T-helper 17 cell (primary cell): ENCODE measurements at places on chromosomes 2 and 18.

GRCh38 chr2:235433860-235434259 is 60.0 kb upstream of the AGAP1 start:
- DNase-seq, result no peak

GRCh38 chr2:158903711-158904405 is 64.6 kb upstream of the TANC1 start:
- DNase-seq, result no peak

- no peak for DNase-seq
These were observed 83.0 kb downstream of the CMPK2 start for GRCh38 chr2:6782517-6783237.

- no peak for DNase-seq
These were observed 78.2 kb downstream of the FBXO15 start for GRCh38 chr18:74069178-74070050.

GRCh38 chr2:223221139-223221835 is 169.3 kb downstream of the KCNE4 start:
- no peak for DNase-seq

GRCh38 chr18:52903857-52904256 is 563.9 kb downstream of the DCC start:
- DNase-seq, result no peak

DNA sequence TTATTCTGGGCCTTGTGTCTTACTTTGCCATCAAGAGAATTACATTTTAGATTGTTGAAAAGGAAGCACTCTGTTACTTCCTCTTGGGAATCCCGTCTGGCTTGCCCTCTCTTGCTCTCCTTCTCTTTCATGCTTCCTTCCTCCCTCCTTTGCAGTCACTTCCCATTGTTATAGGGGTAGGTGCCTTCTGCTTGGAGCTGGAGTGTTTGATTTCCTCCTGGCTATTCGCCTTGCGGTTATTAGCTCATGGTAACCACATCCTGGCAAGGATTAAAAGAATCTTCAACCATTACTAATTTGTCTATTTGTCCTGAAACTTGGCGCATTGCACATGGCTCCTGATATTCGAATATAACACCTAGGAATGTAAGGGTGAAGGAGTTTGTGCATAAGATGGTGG is 115.0 kb downstream of the CERS6 start:
- no peak for DNase-seq

DNA sequence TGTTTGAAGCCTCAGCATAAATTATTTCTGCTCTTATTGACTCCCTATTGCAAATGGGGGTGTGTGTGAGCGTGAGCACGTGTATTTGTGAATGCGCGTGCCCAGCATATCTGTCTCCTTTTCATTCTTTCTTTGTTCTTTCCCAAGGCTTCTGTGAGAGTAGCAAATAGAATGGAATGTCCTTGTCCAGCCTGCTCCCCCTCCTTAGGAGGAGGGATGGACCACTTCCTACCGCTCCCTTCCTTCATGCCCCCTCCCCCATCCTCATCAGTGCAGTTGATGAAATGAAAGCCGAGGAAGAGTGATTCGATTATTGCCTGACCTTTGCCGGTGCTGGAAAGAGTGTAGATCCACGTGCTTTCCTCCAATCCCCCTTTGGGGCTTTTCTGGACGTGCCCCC is 102.0 kb downstream of the CPO start:
- no peak for DNase-seq

DNA sequence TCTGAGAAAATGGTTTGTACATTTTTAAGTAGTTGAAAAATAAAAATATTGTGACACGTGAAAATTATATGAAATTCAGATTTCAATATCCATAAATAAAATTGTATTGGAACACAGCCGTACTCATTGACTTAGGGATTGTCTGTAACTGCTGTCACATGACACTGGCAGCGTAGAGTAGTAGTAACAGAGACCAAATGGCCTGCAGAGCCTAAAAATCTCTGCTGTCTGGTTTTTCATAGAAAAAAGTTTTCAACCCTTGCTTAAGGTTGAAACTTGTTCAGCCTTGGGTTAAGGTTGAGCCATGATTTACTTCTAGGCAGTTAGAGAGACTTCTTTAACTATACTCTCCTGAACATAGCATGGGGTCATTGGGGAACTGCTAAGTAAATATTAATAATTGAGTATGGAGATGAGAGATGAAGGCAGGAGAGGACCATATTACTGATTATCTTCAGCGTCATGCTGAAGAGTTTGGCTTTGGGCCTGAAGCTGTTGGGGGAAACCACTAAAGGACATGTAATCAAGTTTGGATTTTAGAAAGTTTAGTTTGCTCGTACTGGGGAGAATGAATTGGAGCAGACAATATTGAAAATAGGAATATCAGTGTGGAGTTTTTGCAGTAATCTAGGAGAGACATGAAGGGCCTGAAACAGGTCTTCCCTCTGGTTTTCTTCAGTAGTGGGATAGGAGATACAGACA is 16.2 kb downstream of the EML4 start:
- no peak for DNase-seq

GRCh38 chr2:100924122-100924519 is 78.0 kb upstream of the RPL31 start:
- DNase-seq, result no peak

DNA sequence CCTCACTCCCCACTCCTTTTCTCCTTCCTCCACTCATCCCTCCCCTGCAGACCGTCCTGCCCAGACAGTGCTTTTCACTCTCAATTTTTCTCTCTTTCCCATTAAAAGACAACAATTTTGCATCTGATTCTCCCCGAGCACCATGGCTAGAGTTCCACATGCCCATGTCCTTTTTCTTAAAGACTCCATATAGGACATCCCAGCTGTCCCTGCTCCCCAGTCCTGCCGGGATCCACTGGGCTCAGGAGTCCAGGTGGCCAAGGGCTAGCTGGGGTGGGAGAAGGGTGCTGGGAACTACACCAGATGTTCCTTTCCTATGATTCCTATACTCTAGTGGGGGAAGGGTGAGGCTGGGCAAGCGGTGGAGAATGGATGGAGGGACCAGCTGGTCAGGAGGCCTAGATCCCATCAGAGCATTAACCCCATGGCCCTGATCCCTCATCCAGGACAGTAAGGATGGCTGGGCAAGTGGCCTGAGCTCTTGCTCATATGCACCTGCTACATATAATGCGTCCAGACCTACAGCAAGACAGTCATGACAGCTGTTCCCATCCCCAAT is 52.8 kb upstream of the RMDN2 start:
- DNase-seq, result no peak

DNA sequence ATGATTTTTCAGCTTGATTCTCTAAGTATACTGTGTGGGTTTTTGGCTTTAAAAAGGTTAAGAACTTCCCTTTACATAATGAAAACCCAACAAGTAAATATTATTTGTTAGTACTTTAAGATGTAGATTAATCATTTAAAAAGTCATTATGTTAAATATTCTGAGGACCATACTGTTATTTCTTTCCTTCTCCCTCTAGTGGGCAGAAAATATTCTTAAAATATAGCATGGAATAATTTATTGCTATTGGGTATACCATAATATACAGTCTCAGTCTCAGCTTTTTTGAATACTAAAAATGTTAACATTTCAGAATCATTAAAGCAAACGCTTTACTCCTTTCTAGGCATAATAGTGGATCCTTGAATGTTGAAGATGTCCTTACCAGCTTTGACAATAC is 28.1 kb downstream of the CAMKMT start:
- no peak for DNase-seq

- no peak for DNase-seq
These were observed 143.4 kb downstream of the EML6 start for GRCh38 chr2:54866868-54867267.

- no peak for DNase-seq
These were observed 50.7 kb downstream of the TRAPPC12 start for GRCh38 chr2:3430172-3430571.

DNA sequence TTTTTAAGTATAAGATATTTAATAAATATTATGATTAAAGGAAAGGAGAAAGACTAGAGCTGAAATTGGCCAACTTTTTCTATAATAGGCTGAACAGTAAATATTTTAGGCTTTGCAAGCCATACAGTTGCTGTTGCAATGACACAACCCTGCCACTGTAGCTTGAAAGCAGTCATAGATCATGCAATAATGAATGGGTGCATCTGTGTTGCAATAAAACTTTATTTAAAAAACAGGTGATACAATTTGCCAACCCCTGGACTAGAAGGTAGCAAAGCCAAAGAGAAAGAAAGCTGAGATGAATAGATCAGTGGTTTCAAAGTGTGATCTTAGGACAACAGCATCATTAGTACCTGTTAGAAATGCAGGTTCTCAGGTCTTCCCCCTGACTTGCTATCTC is 219.1 kb downstream of the SETBP1 start:
- no peak for DNase-seq

DNA sequence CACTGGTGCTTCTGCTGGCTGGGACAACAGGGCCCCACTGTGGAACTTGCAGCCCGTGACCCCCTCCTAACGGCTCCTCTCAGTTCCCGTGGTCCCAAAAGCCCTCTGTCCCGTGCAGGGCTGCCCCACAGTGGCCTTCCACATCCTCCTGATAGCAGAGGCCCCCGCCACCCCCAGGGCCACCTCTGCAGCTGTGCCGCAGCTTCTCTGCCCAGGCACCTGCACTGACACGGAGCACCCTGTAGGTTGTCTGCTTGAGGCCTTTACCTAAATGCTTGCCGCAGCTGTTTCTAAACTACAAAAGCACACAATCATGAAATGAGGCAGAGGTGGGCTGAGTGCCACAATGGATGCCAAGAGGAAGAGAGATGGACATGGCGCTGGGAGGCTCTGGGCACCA is 13.5 kb upstream of the GRHL1 start:
- DNase-seq, result no peak

- DNase-seq, result no peak
These were observed 28.7 kb upstream of the ZEB2 start for GRCh38 chr2:144548532-144549191.

DNA sequence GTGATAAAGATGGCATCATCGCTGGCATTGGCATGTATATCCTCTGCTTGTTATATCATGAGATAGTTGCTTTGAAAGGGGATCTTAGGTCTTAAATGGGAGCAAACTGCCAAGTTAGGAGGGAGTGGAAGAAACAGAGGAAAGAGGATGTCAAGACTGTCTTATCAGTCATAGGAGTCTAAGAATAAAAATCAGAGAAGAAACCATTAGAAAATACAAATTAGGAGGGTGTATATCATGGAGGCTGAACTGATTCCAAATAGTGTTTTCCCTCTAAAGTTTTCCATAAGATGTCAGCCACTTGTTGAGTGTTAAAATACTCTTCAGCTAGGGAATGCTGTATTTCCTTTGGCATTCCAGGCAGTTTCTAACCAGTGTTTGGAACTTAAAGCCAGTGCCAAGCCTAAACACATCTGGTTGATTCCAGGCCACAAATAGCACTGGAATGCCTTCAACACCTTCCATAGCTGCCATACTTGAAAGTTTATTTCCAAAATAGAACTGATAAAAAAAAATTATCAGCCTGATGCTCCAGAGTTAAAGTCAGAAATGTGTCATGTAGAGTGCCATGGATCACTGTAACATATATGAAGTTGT is 129.4 kb downstream of the ZEB2 start:
- no peak for DNase-seq

- DNase-seq, result no peak
These were observed 514.2 kb downstream of the TXNL1 start for GRCh38 chr18:56124186-56124585.

DNA sequence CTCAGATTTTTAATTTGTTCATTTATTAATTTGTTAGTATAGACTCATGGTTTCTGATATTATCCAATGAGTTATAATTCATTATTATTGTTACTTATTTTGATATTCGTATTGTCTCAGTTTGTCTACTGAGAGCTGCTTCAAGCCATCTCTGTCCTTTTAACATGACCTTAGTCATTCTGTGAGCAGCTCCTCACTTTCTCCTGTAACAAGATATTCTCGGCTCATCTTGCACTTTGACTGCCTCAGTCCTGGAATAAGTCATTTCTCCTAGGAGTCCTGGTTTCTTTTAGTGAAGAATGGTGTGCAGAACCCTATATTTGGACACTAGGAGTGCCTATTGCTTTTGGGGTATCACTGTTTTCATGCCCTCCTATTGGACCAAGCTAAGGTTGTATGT is 13.2 kb downstream of the ASB1 start:
- no peak for DNase-seq
